ENCODE measurements at places on chromosomes 4 and X.

DNA sequence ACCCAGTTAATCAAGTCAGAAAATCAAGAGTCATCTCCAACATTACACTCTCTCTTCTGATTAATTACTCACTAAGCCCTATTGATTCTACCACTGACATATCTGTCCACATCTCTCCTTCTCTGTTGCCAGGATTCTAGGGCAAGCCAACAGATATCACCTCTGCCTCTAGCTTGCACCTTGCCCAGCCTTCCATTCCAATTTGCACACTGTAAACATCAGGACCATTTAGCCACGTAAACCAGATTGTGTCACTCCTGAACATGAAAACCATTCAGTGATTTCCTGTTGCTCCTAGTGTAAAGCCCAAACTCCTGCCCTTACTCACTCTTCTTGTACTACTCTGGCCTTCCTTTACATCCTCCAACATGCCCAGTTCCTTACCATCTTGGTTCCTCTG, 68.0 kb upstream of the PLS3 start:
- no peak overlapping the region for H3K27ac ChIP-seq
- H3K36me3 ChIP-seq, result no peaks in the 10 kb centered on the region
- no peak overlapping the region for H3K4me3 ChIP-seq
- H3K27me3 ChIP-seq, result peaks cover 4% of the 10 kb centered on the region
- DNase-seq, result no peak

GRCh38 chr4:37051111-37051510, 193.4 kb upstream of the NWD2 start:
- no peaks in the 10 kb centered on the region for H3K4me1 ChIP-seq
- peaks cover 1% of the 10 kb centered on the region for H3K27me3 ChIP-seq
- no peak overlapping the region for H3K4me3 ChIP-seq
- H3K36me3 ChIP-seq, result no peaks in the 10 kb centered on the region

GRCh38 chr4:147731580-147732517, at the start of gene ARHGAP10:
TSS of gene ARHGAP10 (plus strand) at chr4:147732088. CDS start at chr4:147732302, 214 bp downstream.
- H3K4me1 ChIP-seq, result peaks cover 62% of the 10 kb centered on the region
- H3K27me3 ChIP-seq, result peaks cover 2% of the 10 kb centered on the region
- H3K36me3 ChIP-seq, result peaks cover 5% of the 10 kb centered on the region

GRCh38 chrX:141468940-141469339, 115.6 kb downstream of the SPANXA1 start:
- H3K27me3 ChIP-seq, result no peaks in the 10 kb centered on the region
- no peaks in the 10 kb centered on the region for H3K36me3 ChIP-seq
- peaks cover 52% of the 10 kb centered on the region for H3K4me1 ChIP-seq
- H3K27ac ChIP-seq, result peak overlapping the region; percentile 80
- DNase-seq, result peak; percentile 53
- H3K4me3 ChIP-seq, result peak overlapping the region; percentile 44

- peaks cover 1% of the 10 kb centered on the region for H3K27me3 ChIP-seq
- no peak for DNase-seq
These were observed 24.9 kb upstream of the ZDHHC15 start for GRCh38 chrX:75547783-75548182.

DNA sequence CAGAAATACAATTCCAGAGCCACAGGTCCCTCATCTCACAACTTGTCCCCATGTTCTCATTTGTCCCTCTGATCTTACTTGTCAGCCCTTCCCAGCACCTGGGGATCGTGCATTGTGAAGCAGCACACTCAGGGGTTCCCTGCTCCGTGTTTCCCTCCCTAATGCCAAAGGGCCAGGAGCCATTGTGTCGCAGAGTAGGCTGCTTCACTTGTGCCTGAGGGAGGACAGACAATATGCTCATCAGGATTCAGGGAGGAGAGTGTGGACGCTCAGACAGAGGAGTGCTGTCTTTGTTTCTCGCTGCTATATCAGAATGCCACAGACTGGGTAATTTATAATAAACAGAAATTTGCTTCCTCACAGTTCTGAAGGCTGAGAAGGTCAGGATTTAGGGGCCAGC, 315.3 kb downstream of the TRIML1 start:
- peaks cover 2% of the 10 kb centered on the region for H3K27me3 ChIP-seq
- peaks cover 6% of the 10 kb centered on the region for H3K36me3 ChIP-seq
- DNase-seq, result no peak
- H3K27ac ChIP-seq, result no peak overlapping the region
